Heart right ventricle (tissue), 16 donors: ENCODE measurements at places on chromosomes 5 and 9. TPM values are rescaled to one million over a fixed set of nuclear protein-coding genes. Genes with fewer than 3 reads are reported as not detected.

The TNPO1 gene
- total RNA-seq, result 78.0 TPM

The MXD3 gene
- total RNA-seq, result 4.5 TPM

The LCN15 gene
- 1.3 TPM for total RNA-seq

The IER5L gene
- 4.5 TPM for total RNA-seq

The DNAH5 gene
- 0.08 TPM for total RNA-seq

The SPINK13 gene
- total RNA-seq, result not detected

The GARNL3 gene
- 13.6 TPM for total RNA-seq

The LEAP2 gene
- 1.5 TPM for total RNA-seq

The SLC34A3 gene
- total RNA-seq, result not detected

The ARRDC3 gene
- total RNA-seq, result 9.8 TPM

GRCh38 chr5:124713595-124713994, 32.8 kb downstream of the ZNF608 start:
- DNase-seq, result no peak

DNA sequence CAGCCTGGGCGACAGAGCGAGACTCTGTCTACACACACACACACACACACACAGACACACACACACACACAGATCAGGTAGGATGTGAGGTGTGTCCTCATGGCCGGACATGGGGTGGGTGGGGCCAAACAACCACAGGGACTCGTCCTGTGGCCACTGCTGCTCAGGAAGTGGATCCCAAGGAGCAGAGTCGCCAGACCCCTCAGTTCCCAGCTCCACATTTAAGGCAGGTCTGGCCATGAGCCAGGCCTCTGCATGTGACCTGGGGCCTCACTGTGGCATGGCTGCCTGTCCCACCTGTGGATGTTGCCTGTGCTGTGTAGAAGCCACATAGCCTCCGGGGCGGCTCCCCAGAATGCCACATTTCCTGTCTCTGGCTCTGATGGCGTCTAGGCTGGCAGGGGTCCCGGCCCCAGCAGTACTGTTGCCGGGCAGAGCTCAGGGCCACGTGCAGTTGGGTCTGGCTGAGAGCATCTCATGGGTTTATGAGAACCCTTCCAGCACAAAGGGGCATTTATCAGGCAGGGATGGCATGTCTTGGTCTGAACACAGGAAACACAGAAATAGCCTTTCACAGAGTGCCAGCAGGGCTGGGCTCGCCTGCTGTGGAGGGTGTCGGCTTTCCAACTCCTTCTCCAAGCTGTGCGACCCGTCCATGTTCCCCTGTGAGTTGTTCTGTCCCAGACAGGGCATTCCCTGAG, 9.9 kb upstream of the NINJ1 start:
- DNase-seq, result no peak

DNA sequence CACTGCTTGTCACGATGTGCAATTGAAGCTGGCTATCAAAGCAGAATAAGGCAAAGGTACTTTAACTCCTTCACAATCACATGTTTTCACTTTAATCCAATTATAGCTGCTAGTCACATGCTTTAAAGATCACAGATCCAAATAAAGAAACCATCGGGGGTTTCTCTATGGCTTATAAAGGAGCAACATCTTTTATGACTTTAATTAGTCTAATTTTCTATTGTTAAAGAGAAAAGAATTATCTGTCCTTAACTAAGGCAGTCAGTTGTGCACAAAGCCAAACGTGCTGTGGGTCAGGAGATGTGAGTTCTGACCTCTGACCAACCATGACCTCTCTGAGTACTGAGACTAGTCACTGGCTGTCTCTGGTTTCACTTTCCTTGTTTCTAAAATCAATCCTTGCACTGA, 561.1 kb downstream of the RAB3C start:
- no peak for DNase-seq

DNA sequence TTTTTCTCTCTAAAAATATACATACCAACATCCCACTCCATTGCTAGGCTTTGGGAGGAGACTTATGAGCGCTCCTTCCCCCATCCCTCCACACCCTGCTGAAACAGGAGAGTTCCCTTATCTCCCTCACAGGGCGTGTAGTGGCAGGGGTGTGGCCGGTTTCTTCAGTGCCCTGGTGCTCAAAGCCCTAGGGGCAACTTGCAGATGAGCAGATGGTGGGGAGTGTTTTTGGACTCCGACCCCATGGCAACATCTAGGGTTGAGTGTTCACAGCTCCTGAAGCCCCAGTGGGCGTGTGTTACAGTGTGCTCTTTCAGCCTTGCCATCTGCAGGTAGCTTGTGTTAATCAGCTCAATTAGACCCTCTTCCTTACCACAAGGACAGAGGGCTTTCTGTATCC, 409.5 kb downstream of the MAT2B start:
- DNase-seq, result no peak

DNA sequence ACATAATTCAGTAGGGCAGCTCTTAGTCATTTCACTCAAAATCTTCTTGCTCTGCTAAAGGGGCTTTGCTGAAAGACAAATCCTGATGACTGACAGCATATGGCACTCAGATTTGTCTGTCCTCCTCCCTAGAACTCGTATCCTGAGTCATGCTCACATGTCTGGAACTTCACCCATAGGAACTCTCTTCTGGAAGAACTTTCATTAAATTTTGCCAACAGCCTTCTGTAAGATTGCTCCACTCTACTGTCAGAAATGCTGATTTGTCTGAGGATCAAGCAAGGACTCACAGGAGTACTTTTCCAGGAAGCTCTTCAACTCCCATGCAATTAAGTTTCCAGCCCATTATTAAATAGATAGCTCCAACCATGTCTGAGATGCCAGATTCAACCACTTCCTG, 59.8 kb upstream of the SNX2 start:
- no peak for DNase-seq

DNA sequence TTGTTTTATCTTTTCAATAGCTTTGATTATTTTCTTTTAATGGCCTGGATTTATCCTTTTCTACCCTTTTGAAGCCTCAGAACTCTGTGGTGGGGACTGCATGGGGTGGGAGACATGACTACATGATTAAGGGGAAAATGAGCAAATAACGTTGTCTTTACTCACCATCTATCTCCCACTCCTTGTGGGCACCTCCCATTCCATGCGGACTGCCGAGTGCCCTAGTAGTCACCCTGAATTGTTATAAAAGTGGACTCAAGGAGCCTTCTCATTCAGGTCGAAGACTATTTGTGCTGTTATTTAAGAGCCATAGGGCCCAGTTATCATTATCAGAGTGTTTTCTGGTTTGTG, 281.8 kb downstream of the MLLT3 start:
- no peak for DNase-seq

GRCh38 chr9:81083854-81084512, 605.4 kb downstream of the TLE1 start:
- no peak for DNase-seq

DNA sequence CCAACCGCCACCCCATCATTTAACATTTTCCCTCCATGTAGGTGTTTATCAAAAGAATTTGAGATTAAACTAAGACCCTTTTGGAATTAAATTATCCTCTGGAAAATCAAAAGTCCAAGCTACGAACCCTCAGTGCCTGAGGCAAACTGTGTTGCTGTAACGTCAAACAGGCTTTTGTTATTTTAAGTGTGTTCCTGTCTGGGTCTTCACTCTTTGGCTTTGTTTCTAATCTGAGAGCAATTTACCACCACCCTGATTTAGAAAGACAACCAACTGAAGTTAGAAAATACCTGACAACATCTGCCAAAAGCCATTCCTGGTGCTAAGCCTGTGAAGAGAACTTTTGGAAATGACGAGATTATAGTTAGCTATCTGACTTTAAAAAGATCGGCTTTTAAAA, 199.9 kb downstream of the DIRAS2 start:
- no peak for DNase-seq

GRCh38 chr5:179959641-179960040, 51.9 kb upstream of the TBC1D9B start:
- DNase-seq, result no peak

DNA sequence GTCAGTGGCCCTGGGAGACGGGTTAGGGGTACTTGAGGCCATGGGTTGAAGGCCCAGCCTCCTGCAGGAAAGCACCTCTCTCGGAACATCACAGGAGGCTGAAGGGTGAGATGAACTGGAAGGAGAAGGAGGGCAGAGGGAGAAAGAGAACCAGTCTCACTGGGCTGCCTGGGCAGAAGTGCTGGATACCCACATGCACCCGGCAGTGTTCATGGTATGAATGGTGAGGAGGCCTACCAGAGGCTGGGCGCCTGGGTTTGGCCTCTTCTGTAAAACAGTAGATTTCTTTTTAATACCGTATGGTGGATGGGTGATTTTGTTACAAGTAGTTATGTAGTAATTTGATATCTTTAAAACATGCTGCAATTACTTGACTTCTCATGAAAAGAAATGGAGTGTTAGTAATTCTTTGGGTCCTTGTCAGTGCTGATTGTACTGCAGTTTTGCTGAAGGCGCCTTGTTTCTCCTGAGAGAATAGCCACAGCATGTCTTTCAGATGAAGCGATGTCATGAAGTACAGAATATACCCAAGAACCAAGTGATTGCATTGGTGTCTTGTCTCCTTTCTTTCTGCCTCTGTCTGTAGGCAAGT, 258.6 kb downstream of the FANCC start:
- DNase-seq, result no peak

- DNase-seq, result peak; percentile 73
Measured at GRCh38 chr5:132265336-132266030, 8.0 kb downstream of the PDLIM4 start.

GRCh38 chr9:19180991-19181390, 49.5 kb upstream of the DENND4C start:
- DNase-seq, result no peak

DNA sequence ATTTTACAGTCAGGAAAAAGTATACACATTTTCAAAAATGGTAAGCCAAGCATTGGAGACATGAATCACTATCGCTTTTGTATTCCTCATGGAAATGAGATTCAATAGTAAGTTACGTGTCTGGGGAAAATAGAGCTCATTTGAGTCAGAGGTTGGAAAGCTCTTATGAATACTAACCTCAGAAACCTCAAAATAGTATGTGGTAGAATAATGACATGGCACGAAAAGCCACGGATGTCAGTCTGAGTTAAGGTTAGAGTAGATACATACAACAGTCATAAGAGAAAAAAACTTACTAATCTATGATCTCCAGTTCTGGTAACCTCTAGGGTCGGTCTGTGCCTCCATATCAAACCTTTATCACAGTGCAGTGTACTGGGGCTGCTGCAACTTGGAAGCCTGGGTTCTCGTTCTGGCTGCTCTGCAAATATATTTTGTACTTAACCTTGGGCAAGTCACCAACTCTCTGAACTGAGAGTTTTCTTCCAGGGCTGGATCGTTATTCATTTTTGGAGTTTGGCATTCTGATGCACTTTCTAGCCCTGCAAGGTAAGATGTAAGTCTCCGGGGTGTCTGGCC, 31.8 kb downstream of the MAP1B start:
- no peak for DNase-seq

- no peak for DNase-seq
Measured at GRCh38 chr5:74540622-74541021, 99.9 kb downstream of the ENC1 start.

DNA sequence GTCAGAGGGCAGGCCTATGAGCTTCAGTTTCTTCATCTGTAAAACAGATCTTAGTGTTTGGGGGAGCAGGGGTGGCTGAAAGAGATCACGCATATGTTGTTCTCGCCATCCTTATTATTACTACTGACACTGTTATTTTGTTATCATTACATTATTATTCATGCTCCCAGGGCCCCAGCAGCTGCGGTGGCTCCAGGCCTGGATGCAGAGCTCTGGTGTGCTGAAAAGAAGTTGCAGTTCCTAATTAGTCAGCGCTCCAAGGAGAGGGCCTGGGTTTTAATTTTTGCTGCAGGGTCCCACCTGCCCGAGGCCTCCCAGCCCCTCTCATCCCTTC, 19.5 kb downstream of the CXXC5 start:
- DNase-seq, result no peak

DNA sequence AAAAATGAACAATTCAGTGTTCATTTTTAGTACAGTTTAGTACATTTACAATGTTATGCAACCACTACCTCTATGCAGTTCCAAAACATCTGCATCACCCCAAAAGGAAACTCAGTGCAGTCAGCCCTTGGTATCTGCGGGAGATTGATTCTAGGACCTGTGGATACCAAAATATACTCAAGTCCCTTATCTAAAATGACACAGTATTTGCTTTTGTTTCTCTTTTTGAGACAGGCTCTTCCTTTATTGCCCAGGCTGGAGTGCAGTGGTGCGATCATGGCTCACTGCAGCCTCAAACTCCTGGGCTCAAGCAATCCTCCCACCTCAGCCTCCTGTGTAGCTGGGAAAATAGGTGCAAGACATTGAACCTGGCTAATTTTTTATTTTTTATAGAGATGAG, 114.0 kb downstream of the PIP5K1B start:
- no peak for DNase-seq

DNA sequence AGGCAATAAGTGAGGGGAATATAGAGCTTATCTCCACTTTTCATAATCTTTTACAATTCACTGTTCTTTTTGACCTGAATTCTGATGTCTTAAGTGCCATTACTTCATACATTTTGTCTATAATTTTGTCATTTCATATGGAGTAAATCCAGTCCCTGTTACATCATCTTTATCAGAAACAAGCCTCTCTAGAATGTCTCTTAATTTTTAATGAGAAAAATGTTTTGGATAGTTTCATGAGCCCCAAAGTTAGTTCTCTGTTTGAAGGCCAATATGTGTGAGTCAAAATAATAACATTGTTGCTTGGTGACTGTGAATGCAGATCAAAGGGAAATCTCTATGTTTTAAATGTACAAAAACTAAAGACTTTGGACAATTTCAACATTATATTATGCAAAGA, 329.6 kb upstream of the ARRDC3 start:
- no peak for DNase-seq

GRCh38 chr5:156155598-156155997, 171.4 kb upstream of the SGCD start:
- DNase-seq, result no peak

- DNase-seq, result no peak
Measured at GRCh38 chr5:88671505-88672499, 211.2 kb downstream of the MEF2C start.

DNA sequence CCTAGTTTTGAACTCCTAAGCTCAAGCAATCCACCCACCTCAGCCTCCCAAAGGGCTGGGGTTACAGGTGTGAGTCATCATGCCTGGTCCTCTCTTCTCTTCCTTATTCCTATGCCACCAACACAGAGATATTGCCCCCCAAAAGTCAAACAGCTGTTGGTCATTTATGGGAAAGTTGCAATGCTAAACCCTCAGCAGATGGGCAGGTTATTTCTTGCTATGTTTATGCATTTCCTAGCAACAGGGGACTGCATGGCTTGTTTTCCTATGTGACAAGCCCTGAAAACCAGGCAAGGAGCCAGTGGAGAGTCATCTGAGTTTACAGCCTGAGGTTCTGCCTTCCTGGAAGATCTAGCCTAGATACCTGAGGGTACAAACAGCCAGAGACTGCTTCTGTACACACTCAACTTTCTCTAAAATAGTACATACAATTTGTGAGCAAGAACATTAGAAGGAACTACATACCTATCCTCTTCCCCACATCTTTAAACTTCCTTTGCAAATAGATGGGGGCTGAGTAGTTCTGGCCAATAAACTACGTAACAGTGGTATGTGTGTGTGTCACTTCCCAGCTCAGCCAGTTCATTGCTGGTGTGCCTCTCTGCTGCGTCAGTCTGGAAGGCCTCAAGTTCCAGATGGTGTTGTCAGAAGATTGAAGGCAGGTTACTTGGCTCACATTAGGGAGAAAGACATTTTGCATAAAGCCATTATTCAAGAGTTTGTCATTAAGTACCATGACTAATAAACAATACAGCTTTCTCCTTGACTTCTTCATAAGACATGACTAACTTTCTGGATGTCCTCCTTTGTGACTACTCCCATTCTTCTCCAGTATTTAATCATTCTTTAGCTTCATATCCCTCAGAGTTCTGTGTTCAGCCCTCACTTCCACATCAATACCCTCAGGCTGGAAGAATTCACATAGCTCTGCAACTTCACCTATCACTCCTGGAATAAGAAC, 65.3 kb downstream of the CSNK1A1 start:
- DNase-seq, result peak; percentile 94

GRCh38 chr9:121925935-121926334, 167.2 kb downstream of the TTLL11 start:
- DNase-seq, result no peak
